ENCODE measurements at places on chromosomes 11 and 22.

DNA sequence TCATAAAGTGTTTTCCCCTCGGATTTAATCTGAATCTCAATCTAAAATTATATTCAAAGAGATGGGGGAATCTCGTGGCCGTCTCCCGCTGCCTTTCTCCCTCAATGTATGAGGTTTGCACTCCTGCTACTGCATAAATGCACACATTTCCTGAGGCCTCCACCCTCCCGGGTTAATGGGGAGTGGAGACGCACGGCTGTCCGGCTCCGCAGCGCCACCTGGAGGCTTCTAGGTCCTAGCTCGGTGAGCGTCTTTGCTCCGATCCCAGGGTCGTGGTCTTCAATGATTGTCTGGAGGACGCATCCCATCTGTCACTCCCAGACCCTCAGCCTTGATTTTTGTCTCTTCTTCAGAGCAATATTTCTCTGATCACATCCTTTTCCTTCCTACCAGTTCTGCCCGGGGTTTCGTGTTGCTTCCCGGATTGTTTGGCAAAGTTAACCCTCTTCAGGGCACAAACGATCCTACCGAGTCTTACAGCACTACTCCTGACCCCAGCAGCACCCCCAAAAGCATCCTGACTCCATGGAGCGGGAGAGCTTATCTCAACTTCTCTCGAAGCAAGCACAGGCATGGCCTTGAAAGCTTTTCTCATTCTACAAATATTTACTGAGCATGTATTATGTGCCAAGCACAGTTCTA is at the start of gene LMO1:
LMO1 (minus strand) TSS at position 110 of the 642 bp plus-strand sequence. CDS start 516 bp downstream, outside the sequence.
- DNase-seq: peak; percentile 24

DNA sequence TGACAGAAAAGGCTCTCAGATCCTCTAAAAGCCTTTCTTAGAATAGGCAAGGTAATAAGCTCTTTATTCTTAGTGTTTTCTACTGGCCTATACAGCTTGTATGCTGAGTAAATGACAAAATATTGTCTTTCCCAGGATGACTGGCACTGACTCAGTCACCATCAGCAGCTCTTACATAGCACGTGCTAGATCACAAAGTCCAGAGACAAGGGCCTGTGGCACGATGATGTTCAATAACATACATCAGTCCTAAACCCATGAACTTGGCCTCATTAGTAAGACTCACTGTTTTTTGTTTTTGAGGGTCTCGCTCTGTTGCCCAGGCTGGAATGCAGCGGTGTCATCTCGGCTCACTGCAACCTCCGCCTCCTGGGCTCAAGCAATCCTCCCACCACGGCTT is 42.7 kb downstream of the CELF1 start:
- no peak for DNase-seq

DNA sequence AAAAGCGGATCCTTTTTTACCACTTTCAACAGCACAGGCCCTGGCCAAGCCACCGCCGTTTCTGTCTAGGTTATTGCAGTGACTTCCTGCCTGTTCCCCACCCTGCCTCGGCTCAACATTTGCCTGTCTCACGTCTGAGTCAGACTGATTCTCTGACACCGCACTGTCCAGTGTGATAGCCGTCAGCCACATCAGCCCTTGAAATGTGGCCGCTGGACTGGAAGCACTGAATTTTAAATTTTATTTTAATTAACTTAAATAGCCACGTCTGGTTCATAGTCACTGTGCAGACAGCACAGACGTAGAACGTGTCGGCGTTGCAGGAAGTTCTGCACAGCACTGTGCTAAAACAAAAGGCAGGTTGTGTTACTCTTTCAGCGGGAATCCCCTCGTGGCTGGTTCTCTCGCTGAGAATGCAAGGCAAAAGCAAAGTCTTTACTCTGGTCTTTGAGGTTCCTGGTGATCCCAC is 56.3 kb upstream of the ADSL start:
- no peak for DNase-seq

- DNase-seq: no peak
Observed at GRCh38 chr11:2205981-2206690, 34.5 kb upstream of the TH start.

GRCh38 chr11:123567466-123567865 is 87.0 kb downstream of the SCN3B start:
- DNase-seq: no peak

DNA sequence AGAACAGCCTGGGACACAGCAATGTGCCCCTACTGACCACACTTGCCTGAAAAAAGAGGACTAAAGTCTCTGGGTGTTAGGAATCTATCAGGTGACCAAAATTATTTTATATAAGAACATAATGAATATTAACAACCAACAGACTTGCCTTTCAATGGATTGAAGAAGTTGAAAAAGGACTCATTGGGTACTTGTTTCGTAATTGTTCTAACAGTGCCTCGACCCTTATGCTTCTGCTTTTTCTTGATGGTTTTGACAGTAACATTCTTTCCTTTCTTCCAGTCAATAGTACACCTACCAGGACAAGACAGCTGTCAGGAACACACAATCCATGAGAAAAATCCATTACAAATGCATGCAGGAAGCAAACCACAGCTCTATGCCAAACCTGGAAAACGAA is 29.0 kb upstream of the PHLDA2 start:
- DNase-seq: no peak

GRCh38 chr22:23903328-23903971 is 9.3 kb downstream of the MIF start:
- peak; percentile 80 for DNase-seq

- no peak for DNase-seq
Observed at GRCh38 chr11:110471371-110471770, 41.6 kb downstream of the FDX1 start.

DNA sequence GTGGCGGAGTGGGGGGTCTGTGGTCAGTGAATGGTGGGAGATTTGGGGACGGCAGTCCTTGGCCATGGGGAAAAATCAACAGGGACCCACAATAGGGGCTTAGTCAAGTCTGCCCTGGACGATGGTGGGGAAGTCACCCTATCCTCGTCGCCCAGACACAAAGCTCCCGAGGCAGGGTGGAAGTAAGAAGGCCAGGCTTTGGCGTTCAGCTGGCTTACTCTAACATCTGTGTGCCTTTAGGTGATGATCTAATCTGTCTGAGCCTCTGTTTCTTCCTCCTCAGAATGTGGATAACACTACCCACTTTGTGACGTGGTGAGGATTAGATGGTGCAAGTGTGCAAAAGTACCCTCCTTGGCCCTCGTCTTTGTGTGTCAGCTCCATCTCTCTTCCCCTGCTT is 192.2 kb downstream of the ST3GAL4 start:
- DNase-seq: no peak

- DNase-seq: no peak
Observed at GRCh38 chr11:79768343-79768742, 327.5 kb upstream of the TENM4 start.

DNA sequence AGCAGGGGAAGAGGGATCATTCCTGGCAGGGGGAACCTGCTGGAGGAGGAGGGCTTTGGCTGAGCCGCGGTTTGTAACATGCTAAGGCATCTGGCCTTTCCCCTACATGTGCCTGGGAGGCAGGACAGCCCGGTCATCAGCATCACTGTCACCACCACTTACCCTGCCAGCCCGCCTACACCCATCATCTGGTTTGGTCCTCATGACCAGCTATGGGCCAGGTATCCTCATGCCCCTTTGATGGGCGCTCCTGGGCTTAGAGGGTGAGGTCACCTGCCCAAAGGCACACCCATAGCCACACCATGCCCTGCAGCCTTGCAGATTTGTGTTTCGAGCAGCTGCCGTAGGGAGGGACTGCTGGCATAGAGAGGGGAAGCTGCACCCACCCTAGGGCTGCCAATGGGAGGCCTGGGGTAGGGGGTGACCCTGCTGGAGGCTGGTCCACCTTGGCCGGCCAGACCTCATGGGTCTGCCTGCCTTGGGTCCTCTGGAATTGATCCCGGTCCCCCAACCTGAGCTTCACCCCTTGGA is 2.6 kb downstream of the MRGPRF start:
- DNase-seq: no peak

DNA sequence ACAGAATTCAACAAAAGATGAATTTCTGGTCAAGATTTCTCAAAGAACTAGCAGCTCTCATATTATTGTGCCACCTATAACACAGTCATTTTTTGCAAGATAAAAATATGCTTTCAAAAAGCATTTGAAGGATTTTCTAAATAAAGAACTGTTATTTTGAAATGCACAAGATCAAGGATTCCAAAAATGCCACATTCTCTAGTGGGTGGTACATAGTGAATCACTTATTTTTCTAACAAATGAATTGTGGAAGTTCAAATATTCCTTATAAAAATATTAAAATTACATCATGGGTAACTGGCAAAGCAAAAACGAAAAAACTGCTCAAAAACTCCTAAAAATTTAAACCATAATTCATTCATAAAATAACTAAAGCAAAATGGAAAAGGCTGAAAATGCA is 2.1 kb downstream of the RNF141 start:
- DNase-seq: no peak

DNA sequence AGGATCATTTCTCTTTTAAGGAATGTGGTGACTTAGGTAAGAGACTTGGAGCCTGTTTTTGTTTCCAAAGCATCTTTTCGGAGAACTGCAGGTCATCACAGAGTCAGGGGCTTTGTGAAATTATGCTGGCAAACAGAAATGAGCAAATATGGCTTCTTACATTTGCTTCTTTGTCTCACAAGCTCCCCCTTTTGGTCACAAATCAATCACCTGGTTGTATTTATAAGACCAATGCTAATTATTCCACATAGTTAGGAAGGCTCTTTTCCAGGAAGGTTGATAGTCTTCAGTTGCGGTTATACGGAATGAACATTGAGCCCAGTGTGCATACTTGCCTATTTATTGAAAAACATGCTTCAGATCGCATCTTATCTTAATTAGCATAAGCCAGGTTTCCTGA is 34.6 kb upstream of the CEP126 start:
- DNase-seq: peak; percentile 51

DNA sequence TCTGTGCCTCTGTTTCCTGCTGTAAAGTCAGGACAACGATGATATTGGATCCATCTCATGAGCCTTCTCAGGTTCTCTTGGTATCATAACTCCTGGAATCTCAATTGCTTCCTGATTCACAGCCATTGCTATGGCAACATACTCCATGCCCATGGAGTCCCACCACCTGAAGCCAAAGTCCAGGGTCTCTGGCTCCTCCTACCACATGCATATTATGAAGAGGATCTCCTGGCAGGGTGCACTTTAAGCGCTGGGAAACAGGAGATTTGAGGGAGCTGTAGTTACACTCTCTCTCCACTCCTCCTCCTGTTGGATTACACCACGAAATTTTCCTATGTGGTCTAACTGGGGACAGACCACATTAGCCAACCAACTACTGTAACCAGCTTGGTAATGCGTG is 130.9 kb upstream of the SEZ6L start:
- DNase-seq: no peak

DNA sequence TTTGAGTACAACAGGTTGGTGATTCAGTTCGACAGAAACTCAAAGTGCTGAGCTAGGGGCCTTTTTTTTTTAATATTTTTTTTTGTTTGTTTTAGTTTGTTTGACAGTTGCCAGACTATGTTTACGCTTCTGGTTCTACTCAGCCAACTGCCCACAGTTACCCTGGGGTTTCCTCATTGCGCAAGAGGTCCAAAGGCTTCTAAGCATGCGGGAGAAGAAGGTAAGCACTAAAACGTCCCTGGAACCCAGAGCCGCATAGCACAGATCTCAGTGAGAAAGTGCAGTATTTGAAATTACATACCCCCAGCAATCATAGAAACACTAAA is 649 bp downstream of the PRRG4 start:
- no peak for DNase-seq

GRCh38 chr11:119092880-119093842 is 8.5 kb downstream of the HMBS start:
- DNase-seq: no peak

DNA sequence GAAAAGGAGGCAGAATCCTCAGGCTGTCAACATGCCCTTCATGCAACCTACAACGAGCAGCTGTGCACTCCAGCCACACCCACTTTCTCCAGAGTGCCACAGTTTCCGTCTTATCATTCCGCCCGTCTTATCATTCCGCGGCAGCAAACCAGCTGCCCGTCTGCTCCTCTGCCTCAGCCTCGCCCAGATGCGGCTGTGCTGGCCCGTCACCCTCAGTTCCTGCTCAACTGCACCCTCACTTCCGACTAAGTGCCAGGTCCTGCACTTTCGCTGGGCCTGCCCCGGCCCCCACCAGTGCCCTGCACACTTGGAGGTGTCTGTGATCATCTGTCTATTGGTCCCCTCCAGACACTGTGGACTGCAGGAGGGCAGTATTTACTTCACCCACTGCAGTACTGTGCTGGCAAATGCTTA is 43.7 kb downstream of the MICAL3 start:
- DNase-seq: no peak

DNA sequence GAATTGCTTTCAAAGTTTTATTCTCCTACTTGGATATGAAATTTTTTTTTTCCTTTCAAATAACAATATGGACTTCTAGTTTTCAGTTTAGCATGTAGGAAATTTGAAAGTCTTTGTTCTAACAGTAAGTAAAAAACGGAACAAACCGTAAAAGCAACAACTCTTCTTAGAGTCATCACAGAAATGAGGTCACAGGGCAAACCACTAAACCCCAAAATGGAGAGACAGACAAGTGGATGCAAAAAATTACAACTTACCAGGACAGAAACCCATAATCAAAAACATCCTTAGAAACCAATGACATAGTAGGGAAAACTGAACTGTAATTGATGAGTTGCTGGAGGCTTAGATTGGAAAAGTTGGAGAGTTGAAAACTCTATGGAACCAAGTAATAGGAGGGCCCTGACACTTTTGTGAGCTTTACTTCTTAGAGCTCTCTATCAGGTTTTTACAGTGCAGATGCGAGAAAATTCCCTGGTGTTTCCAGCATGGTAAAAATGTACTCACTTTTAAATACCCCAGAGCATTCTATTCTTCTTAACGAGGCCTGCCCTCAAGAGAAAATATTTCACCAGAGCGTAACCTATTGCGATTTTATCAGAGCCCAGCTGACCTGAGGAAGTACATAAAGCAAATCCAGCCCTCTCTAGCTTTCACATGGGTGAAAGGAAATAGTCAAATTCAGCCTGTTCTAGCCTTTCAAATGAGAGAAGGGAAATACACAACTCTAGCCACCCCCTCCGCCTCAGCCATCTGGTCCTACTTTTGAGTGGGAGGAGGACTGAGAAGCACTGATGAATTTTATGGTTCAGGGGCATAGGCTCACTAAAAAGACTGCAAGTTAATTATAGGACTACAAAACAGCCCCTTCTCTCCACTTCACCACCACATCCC is 39.1 kb downstream of the CASP12 start:
- DNase-seq: peak; percentile 29
